Right cardiac atrium (tissue), 5 donors: ENCODE measurements at places on chromosomes 12 and 14. TPM values are rescaled to one million over a fixed set of nuclear protein-coding genes. Genes with fewer than 3 reads are reported as not detected.

The BBS10 gene
- polyA plus RNA-seq: 7.2 TPM

The HRK gene
- polyA plus RNA-seq: not detected

The SLCO1B1 gene
- not detected for polyA plus RNA-seq

The EPS8 gene
- 18.6 TPM for polyA plus RNA-seq

The RNF212B gene
- not detected for polyA plus RNA-seq

The SMOC1 gene
- polyA plus RNA-seq: 13.4 TPM

The FERMT2 gene
- polyA plus RNA-seq: 48.8 TPM

The PLA2G1B gene
- polyA plus RNA-seq: not detected

The CCDC197 gene
- not detected for polyA plus RNA-seq
